ENCODE measurements at places on chromosomes 3 and 15.

DNA sequence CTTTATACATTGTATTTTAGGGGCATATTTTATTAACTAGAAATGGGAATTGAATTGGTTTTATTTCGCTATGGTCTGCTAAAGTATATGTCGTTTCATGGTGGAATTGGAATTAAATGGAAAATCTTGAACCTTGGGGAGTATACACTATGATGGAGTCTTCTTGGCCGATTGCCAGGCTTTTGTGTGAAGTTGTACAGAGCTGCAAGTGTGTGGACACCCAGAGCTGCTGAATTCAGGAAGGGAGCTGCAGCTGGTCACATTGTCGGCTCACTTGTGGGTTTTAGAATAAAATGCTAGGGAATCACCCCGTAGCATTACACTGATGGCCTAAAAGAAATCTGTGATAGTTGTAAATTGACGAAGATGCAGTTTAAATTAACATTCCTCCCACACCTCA, 35.1 kb downstream of the USP3 start:
- DNase-seq = no peak

DNA sequence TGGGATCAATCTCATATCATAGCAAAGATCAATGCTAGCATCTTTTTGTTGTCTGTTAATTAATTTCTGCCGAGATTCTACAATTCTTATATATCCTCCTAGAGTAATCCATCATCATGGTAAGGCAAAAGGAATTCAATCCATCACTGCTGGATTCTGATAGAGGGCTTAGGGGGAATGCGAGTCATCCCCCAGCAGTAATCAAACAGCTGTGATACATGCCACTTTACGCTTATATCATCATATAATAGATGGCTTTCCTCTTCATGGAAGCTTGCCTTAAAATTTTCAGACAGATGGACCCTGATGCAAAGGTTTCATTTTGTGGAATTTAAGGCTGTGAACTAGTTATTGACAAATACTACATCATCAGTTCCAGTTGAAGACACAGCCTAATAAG, 645.9 kb downstream of the CADM2 start:
- no peak for DNase-seq

DNA sequence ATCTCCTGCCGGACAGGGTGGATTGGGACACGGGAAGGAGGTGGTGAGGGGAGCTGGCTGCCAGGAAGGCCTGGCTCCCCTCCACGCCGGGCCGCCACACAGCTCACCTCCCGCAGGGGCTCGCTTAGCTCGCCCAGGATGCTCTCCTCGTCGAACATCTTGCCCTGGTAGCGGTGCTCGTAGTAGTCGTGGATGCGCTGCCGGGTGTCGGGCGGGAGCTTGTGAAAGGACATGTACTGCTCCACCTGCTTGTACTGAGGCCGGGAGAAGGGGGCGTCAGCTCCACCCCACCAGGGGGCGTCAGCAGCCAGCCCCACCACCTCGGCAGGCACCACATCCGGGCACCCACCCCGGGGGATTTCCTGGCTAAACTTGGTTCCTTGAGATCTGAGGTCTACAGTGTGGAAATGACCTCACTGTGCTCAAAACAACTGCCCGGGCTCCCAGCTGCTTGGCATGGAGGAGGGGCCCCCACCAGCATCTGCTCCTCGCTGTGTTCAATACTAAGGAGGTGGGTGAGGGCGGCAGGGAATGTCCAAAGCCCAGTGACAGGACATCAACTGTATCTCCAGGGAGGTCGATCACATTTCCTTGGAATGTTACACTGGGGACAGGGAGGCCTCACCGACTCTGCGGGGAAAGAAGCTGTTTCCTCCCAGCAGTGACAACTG, 43.4 kb downstream of the HCN4 start:
- DNase-seq = no peak

- no peak for DNase-seq
These were observed 245.4 kb upstream of the MCTP2 start for GRCh38 chr15:93985925-93986324.

DNA sequence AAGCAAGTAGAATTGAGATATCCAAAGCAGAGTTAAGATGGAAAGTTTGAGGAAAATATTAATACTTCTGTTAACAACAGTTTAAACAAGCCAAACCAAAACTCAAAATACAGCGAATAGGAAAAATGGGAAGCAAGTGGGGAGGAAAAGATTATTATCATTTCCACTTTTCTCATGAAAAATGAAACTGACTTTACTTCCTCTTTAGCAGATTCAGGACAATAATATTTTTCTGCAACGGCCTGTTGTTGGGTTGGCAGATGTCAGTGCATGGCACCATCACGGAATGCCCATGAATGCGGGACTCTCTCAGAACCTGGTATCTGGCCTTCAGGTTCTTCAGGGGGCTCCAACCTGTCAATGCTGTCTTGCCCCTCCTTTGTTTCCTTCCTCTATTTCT, 11.1 kb downstream of the ANKUB1 start:
- DNase-seq = no peak

- DNase-seq = no peak
These were observed 585.6 kb downstream of the TBL1XR1 start for GRCh38 chr3:176611703-176612102.

- DNase-seq = no peak
These were observed 61.0 kb downstream of the TPRG1 start for GRCh38 chr3:189232790-189233189.
